ENCODE measurements at places on chromosomes 16 and 17.

GRCh38 chr16:70696952-70697593 is 11.2 kb upstream of the MTSS2 start:
- DNase-seq: no peak

GRCh38 chr17:39612291-39612894 is 4.7 kb upstream of the NEUROD2 start:
- DNase-seq: no peak

- DNase-seq: no peak
These were observed 12.6 kb upstream of the KIFC3 start for GRCh38 chr16:57814896-57815295.

DNA sequence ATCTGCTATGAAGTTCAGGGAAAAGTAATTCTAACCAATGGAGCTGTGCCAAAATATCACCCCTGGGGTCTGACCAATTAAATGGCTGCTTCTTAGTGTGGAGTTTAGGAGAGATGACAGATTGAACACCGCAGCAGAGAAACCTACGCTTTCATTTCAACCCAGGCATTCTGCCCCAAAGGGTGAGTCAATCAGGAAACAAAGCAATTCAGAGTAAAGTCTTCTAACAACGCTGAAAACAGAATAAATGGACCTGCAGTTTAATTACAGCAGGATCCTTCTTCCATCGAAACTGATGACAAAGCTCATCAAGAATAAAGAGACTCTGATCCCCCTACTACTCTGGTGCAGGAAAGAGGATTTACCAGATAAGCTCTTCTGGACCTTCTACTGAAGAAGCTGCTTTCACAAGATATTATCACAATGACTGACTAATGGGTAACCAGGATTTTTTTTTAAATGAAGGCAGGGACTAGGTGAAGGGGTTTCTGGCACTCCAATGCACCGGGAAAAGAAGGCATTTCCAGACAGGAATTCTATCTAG is 16.7 kb downstream of the RFFL start:
- DNase-seq: no peak

DNA sequence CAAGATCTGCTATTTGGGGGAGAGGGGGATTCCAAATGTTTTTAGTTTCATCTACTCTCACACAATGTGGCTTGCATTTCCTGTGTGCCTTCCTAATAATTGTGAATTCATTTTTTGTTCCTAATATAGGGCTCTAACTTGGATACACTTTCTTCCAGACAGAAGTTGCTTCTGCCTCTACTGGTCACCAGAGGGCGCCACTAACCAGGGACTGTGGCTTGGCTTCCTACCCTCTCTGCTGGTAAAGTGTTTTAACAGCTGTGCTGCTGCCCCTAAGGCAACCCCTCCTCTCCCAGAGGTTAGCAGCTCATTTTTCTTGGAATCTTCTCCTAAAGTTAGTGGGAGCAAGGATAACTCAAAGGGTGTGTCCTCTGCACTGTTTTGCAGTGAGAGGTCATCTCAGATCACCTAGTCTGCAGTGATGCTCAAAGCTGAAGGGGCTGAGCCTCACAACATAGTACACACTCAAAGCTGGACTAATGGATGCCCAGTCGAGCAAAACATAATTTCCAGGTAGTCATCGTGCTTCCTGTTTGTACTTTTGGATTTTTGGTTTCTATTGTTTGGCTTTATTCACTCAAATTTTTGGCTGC is 5.0 kb upstream of the PRSS54 start:
- DNase-seq: peak; percentile 39

- DNase-seq: peak; percentile 61
These were observed 51.2 kb downstream of the RMI2 start for GRCh38 chr16:11396241-11397048.

DNA sequence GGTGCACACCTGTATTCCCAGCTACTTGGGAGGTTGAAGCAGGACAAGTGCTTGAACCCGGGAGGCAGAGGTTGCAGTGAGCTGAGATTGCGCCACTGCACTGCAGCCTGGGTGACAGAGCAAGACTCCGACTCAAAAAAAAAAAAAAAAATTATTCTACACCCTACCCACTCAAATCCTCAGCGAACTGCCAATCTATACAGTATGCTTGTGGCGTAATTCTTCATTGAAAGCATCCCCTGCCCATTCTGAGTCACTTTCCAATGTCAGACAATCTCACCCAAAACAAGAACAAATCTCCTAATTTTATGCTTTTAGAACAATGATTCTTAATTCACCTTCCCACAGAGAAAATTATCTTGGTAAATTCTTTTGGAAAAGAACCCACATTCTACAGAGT is 12.0 kb downstream of the AMFR start:
- no peak for DNase-seq

DNA sequence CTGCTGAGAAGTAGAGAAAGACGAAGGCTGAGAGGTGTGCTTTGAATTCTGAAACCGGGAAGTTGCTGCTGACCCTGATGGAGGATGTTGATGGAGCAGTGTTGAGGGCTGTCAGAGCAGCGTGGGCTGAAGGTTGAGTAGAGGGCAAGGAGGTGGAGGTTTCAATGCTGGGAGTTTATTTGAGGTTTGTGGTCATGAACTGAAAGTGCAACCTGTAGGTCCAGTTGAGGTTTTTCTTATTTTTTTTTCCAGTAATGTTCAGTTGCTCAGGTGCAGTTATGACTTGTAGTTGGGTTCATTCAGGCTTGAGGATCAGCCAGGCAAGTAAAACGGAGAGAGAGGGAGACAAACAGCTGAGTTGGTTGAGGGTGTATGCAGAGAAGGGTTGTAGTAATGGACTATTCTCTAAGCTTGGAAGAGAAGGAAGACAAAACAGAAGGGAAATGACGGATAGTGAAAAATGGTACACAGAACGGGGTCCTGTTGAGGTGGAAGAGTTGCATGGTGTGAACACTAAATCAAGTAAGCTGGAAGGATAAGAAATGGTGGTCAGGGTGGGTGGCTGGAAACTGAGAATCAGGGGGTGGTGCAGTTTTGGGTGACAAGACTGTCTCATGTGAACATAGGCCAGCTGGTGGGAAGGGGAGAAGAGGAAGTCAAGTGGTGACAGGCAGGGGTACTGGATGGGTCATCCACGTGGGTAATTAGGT is 8.7 kb upstream of the UBE2G1 start:
- no peak for DNase-seq
